NCI-H2171 (cell line): ENCODE measurements at places on chromosomes 4 and X.

GRCh38 chr4:121308828-121309227 is 72.0 kb downstream of the QRFPR start:
- DNase-seq, result no peak

- no peak for DNase-seq
Measured at GRCh38 chrX:44489515-44489914, 53.1 kb downstream of the FUNDC1 start.

- no peak for DNase-seq
Measured at GRCh38 chrX:145881175-145881995, 63.8 kb downstream of the SLITRK2 start.

GRCh38 chr4:17356926-17357325 is 155.0 kb downstream of the QDPR start:
- no peak for DNase-seq

GRCh38 chr4:35102066-35102465 is 1142.2 kb downstream of the ARAP2 start:
- DNase-seq, result no peak
